ENCODE measurements at places on chromosomes 12 and 14. TPM values are rescaled to one million over a fixed set of nuclear protein-coding genes. Genes with fewer than 3 reads are reported as not detected.

GRCh38 chr12:95763809-95764253 lies 26.7 kb downstream of the NTN4 start:
- DNase-seq: no peak

- DNase-seq: no peak
Measured at GRCh38 chr12:131774576-131775391, 53.4 kb upstream of the MMP17 start.

DNA sequence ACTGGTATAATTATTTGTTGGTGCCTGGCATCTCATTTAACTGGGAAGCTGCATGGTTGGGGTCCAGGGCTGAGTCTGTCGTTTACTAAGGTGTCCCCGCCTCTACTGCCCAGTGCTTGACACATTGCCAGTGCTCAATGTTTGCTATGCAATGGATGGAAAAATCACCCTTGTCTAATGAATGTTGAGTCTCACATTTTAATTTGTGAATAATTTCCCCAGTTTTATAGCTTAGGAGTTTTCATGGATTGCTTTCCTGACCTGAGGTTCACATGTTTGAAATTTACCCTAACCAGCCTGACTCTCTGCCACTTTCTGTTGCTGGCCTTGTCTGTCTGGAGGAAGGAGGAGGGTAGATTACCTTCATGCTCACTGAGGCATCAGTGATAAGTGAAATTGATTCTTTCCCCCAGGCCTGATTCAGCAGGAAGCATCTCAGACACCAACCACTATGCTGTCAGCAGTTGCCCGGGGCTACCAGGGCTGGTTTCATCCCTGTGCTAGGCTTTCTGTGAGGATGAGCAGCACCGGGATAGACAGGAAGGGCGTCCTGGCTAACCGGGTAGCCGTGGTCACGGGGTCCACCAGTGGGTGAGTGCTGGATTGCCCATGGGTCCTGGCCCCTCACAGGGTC lies 2.4 kb downstream of the DHRS2 start:
- DNase-seq: no peak

- DNase-seq: no peak
Measured at GRCh38 chr14:99507860-99508640, 26.8 kb downstream of the CCNK start.

DNA sequence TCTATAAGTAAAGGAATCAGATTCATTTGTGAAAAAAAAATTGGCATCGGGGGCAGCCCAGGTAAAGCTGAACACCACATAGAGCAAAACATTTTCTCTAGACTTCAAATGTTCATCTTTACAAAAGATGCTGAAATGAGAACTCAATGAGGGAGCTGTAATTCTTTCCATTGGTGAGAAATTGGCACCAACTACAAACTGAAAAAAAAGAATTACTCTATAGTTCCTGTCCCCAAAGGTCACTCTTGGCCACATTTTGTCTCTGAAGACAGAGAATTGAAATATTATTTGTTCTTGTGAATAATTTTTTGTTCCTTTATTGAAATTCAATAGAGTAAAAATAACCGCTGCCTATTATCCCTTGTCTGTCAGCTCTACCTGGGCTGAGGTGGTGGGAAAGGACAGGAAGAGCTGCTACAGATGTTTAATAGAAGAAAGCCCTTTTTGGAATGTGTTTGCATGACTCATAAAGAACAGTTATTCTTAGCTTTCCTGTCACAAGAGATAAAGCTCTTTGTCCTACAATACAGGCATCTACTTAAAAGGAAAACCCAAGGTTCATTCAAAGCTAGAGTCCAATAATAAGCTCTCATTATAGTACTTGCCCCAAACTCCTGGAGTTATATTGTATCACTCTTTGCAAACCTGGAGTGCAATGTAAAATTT lies 380.1 kb upstream of the KITLG start:
- no peak for DNase-seq

GRCh38 chr12:1592444-1593173 lies 1.8 kb downstream of the FBXL14 start:
- DNase-seq: peak; percentile 59

DNA sequence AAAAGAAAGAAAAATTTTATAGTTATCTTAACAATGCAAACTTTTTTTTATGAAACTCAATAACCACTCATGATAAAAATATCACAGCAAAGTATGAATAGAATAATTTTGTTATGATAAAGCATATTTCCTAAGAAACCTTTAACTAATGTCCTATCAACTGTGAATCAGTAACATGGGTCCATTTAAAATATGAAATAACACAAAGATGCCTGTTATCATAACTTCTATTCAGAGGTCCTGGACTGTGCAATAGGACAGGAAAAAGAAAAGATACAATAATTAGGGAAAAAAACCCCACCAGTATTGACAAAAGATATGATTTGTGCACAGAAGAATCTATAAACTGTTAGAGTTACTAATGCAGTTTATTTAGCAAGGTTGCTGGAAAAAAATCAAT lies 245.4 kb downstream of the FOXN3 start:
- no peak for DNase-seq

Gene PLEKHH1
- polyA plus RNA-seq: 0.37 TPM

Gene STYK1
- not detected for polyA plus RNA-seq

Gene GPR162
- polyA plus RNA-seq: 0.54 TPM

Data from B cell (primary cell).